Urinary bladder (tissue), 4 donors: ENCODE measurements at places on chromosomes 3 and 15. TPM values are rescaled to one million over a fixed set of nuclear protein-coding genes. Genes with fewer than 3 reads are reported as not detected.

The TAGLN3 gene
- 1.8 TPM for polyA plus RNA-seq

The PCLAF gene
- polyA plus RNA-seq = 1.8 TPM

The ROBO2 gene
- polyA plus RNA-seq = 1.4 TPM

GRCh38 chr15:60507596-60508424 is 28.9 kb upstream of the ICE2 start:
- DNase-seq = peak; percentile 35

GRCh38 chr15:74400313-74400860 is 32.9 kb upstream of the CYP11A1 start:
- DNase-seq = no peak
